ENCODE measurements at places on chromosomes 2 and 18.

DNA sequence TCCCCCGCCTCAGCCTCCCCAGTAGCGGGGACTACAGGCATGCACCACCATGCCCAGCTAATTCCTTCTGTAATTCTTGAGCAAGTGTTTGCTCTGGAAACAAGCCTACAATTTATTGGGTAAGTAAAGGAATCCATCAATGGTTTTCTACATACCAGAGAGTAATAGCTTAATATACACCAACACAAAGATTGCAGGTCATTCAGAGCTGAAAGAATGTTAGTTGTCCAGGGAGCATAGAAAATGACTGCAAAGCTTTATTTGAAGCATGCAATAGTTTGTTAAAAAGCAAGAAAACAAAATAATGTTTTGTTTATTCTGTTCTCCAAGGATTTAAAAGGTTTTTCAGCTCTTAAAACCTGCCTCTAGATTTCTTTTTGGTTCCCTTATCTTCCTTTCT is 5.6 kb downstream of the IDH1 start:
- ATAC-seq: no peak

- ATAC-seq: no peak
These were observed 35.5 kb downstream of the POU3F3 start for GRCh38 chr2:104889291-104889959.

DNA sequence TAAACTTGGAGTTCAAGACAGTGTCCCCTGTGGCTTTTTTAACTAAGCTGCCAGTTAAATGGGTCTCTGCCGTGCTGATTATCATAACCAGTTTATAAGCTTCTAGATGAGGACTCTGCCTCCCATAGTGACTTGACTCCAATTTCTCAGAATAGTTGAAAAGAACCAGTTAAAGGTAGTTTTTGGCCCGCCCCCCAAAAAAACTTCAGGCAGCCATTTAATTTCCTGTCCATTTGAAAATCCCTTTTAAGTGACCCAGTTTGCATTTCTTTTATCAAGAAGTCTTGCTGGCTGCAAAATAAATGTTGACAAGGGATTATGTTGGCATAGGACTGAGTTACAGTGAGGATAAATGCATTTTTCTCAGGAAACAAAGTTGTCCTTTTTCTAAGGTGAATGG is 2.3 kb downstream of the SLC20A1 start:
- ATAC-seq: no peak

DNA sequence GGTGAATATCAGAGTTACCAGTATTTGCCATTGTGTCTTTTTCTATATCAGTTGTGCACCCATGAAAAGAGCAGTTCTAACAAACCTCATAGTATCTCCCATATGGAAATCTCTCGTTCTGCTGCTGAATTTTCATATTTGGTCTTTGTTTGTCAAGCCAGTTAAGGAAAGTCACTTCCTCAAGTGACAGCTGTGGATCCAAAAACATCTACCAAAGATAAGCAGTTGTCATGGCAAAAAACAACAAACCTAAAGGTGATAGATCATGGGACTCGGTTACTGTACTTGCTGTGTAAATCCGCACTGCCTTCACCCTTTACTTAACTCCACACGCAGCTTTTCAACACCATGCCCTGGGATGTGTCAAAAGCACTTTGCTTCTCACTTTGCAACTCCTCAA is 17.3 kb downstream of the BMP10 start:
- ATAC-seq: no peak

DNA sequence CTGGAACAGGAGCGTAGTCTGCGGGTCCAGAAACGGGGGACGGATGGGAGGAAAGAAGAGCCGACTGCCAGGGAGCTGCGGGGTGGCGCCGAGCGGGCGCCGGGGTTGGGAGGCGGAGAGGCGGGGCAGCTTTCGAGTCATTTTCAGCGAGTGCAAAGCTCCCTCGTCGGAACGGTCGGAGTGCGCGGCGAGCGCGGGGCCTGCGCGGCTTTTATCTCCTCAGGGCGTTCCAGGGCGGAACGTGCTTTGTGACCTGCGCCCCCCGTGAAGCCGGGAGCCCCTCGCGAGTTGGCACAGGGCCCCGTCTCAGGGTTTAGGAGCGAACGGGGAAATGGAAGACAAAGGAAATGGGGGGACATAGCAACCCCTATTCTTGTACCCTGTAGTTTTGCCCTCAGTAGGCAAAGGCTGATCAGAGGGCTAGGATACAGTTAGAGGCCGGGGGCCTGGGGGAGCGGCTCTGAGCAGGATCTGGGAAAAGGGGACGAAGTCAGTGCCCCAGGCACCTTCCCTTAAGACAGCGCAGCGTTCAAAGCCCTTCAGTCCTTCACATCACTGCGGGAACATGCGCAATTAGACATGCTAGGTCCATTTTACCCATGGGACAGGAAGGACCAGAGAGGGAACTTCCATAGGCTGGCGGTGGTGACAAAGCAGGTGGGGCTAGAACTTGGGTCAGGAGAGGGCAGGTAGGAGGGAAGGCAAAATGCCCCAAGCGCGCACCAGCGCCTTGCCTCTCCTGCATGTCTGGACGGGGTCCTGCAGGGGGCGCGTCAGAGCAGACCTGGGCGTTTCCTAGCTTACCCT is 60.1 kb upstream of the IL1RL1 start:
- ATAC-seq: peak; percentile 66

DNA sequence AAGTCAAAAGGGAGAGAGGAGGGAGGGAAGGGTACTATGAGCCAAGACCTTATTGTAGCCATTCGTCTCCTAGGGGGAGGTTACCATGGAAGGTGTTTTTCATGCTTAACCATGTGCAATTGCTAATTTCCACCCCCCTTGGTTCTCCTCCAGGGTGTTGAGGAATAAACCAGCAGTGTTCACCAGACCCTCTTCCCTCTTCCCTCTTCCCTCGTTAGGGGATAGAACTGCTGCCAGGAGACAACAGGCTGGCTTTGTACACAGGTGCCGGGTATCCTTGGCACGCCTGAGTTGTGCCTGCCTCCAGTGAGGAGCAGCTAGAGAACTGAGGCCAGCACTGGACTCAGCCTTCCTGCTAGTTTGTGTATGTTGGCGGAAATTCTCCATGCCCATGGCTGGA is 41.1 kb upstream of the ARL5A start:
- ATAC-seq: no peak

DNA sequence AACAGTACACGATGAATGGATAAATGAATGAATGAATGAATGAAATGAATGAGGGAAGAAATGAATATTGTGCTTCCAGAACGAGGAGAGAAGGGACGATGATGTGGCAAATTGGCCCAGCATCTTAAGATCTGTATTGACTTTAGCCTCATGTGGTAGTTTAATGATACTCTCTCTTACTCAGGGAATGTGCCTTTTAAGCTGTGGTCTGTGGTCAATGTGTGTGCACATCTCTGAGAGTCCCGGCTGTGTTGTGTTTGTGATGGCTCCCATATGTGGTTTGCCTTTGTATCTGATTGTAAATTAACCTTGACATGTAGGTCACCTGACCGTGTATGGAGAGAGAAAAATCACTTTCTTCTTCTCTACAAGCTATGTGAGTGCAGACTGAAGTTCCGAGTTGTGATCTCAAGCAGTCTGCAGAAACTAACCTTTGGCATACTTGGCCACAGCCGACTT is 91.2 kb downstream of the NEDD4L start:
- peak; percentile 89 for ATAC-seq

DNA sequence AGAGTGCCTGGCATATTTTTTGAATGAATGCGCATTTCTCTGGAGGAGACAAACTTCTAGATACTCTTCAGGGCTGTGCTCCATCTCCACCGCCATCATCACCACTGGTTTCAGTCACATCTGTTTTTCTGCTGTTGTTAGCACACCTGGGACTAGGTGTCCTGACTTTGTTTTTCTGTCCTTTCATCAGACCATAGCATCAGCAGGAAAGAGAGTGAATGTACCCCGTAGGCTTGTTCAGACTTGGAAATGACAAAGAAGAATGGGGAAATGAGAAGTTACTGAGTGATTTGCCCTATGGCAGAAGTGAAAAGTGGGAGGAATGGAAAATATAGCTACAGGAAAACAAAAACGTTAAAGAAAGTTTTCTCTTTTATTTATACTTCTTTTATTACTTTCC is 965.2 kb upstream of the FANCL start:
- no peak for ATAC-seq

DNA sequence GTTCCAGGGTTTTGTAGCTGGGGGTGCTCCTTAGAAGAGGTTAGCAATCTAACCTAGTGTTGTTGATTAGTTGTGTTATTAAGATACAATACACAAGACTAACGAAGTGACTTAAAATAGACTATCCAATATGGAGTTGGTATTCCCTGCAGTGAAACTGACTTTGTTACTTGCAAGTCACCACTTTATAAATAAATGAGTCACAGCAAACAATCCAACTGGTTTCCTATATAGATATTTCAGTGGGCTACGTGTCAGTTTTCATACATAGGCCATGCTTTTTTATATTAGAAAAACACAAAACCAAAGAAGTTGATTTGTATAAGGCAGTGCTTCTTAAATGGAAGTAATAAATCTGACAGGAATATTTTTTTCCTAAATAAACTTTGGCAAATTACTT is 274.0 kb downstream of the CAMKMT start:
- ATAC-seq: no peak

GRCh38 chr2:16728351-16729136 is 62.9 kb upstream of the CYRIA start:
- ATAC-seq: peak; percentile 63

DNA sequence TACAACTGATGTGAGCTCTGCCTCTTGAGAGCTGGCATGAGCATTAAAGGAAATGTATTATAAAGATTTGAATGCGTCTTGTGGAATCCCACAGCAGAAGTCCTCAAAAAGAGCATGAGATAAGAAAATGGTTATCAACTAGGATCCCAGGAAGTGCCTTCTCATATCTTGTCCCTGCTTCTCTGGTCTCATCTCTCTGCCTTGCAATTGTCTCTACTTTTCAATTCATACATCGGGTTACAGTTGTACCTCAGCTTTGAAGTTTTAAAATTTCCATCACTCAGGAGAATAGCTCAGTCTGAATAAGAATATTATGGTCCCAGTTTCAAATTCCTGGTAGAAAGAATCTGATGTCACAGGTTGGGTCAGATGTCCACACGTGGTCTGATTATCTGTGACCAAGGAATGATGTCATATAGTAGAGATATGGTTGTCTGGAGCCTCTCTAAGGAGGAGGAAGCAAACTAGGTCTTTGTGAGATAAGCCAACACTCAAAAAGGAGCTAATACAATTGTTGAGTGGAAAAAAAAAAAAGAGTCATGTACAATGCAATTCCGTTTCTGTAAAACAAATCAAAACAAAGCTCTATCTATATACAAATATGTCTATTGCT is 21.7 kb upstream of the CCDC88A start:
- ATAC-seq: no peak

- ATAC-seq: peak; percentile 68
These were observed 5.3 kb upstream of the NEU4 start for GRCh38 chr2:241803387-241804325.

GRCh38 chr2:79447463-79447862 is 65.4 kb upstream of the CTNNA2 start:
- no peak for ATAC-seq

DNA sequence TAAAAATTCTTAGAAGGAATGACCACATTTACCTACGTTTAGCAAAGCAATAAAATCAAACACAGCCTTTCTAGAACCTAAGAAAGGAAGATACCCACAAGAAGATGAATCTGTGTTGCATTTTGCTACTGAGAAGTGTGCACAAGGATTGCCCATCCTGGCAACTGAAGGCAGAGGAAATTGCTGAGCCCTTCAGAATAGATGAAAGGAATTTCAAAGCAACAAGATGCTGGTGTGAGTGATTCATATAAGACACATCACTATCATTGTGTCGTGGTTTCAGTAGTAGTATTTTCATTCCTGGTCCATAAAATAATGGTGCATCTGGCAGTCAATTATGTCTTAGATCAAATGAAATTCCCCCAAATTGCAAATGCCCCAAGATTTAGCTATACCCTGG is 48.4 kb upstream of the ANKRD44 start:
- ATAC-seq: peak; percentile 61

- peak; percentile 68 for ATAC-seq
These were observed 32.6 kb upstream of the KCMF1 start for GRCh38 chr2:84938194-84938879.

DNA sequence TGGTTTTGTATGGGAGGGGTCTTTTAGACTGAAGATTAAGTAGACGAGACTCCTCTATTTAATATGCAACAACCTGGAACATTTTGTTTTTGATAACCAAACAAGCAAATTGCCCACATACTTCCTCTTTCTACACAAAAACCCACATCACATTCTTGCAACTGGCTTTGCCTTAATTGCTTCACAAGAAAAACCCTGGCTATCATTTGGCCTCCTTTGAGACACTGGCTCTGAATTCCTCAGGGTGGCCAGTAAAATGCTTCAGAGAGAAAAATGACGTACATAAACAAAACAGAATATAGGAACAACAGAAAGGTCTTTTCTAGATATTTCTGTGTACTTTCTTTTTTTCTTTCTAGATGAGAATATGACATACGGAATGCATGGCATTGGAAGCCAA is 103.0 kb downstream of the TRIB2 start:
- no peak for ATAC-seq

DNA sequence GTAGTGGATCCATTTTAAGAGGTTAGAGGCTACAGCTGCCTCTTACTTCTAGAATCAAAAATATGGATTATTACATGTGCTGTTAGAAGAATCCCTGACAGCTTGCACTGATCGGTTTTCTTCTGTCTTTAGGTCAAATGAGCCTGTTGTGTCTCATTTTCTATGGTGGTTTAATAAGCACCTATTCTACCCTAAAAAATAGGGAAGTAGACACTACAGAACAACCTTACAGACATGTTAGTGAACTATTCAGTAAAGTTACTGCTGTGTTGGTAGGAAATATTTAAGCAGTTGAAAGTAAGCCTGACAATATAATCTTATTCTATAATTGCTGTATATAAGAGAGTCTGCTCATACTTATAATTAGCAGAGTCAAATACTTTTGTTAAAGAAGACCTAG is 168.5 kb upstream of the NOSTRIN start:
- ATAC-seq: no peak

DNA sequence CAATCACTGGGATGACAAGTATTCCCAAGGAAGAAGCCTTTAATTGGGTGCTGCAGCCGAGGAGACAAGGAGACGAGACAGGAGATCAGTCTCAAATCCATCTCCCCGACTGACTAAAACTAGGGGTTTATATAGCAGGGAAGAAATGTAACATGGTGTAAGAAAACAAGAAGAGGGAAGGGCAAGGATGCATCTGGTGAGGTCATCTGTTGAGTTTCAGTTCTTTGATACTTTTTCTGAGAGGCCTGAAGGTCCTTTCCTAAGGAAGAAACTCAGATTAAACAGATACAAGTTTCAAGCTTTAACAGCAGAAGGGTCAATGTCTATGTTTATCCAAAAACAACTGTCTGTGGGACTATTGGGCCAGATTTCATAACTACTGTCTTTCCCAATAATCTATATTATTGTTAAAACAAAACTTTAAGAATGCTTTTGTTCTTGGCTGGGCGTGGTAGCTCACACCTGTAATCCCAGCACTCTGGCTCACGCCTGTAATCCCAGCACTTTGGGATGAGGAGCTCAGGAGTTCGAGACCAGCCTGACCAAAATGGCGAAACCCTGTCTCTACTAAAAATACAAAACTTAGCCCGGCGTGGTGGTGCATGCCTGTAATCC is 2.5 kb upstream of the PDCL3 start:
- ATAC-seq: no peak
